ENCODE measurements at places on chromosomes 13 and 19. TPM values are rescaled to one million over a fixed set of nuclear protein-coding genes. Genes with fewer than 3 reads are reported as not detected.
A peak's percentile ranks its signal among the peaks of the same experiment; 100 is the strongest.

KLK11 gene
- not detected for total RNA-seq

GAPDHS gene
- not detected for total RNA-seq

LILRA1 gene
- not detected for total RNA-seq

CD177 gene
- not detected for total RNA-seq

IL4I1 gene
- total RNA-seq, result 2.0 TPM

LGALS7 gene
- not detected for total RNA-seq

ZNF254 gene
- total RNA-seq, result 14.4 TPM

DNA sequence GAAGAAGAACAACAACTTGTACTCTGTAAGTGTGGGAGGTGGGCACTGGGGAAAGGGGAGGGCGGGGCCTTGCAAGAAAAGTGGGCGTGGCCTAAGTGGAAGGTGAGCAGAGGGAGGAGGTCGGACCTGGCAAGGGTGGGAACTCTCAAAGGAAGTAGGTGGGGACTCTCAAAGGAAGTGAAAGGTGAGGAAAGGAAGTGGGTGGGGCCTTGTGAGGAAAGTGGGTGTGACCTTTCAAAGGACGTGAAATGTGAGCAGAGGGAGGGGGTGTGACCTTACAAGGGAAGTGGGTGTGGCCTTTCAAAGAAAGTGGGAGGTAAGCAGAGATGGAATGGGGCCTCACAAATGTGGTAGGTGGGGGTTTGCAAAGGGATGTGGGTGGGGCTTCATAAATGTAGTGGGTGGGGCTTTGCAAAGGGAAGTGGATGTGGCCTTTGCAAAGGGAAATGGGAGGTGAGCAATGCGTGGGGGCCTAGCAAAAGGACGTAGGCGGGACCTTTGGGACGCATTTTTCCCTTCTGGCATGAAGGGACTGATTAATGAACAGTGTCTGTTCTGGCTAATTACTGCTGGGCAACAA lies 25.9 kb downstream of the ACSBG2 start:
- H3K27me3 ChIP-seq, result peaks cover 2% of the 10 kb centered on the region
- DNase-seq, result peak; percentile 62
- no peak overlapping the region for H3K4me3 ChIP-seq

- DNase-seq, result no peak
- H3K27ac ChIP-seq, result no peak overlapping the region
- peaks cover 6% of the 10 kb centered on the region for H3K36me3 ChIP-seq
These were observed 11.4 kb downstream of the SBNO2 start for GRCh38 chr19:1162404-1163282.

GRCh38 chr13:40315416-40316064 lies 350.9 kb downstream of the FOXO1 start:
- DNase-seq, result peak; percentile 48
- no peaks in the 10 kb centered on the region for H3K36me3 ChIP-seq
- peak overlapping the region; percentile 39 for H3K27ac ChIP-seq
- H3K4me3 ChIP-seq, result no peak overlapping the region

DNA sequence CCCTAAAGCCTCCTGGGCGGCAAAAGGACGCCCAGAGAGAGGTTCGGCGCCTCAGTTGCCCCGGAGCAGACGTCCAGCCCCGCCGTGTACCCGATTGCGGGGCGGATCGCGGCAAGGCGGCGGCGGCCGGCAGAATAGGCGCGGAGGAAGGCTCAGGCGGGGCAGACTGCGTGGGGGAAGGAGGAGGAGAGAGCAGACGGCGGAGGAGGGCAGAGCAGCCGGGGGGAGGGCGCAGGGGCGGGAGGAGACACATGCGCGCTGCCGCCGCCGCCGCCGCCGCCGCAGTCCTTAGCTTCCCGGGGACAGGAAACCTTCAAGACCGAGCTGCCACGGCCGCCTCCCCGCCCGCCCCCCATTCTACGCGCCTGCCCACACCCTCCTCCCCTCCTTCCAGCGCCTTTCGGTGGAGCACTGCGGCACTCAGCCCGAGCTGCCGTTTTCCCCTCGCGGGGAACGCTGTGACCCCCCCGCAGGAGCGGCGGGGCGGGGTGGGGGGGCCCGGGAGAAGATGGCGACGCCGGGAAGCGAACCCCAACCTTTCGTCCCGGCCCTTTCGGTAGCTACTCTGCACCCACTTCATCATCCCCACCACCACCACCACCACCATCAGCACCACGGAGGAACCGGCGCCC lies at the start of gene LRCH1:
TSS of gene LRCH1 (plus strand) at position 282 of the 632 bp plus-strand sequence. CDS start at position 509, 227 bp downstream.
- peak within 1 kb of the TSS; percentile 82 for H3K4me3 ChIP-seq
- peaks cover 14% of the 10 kb centered on the region for H3K4me1 ChIP-seq
- peak within 1 kb of the TSS; percentile 93 for H3K27ac ChIP-seq

DNA sequence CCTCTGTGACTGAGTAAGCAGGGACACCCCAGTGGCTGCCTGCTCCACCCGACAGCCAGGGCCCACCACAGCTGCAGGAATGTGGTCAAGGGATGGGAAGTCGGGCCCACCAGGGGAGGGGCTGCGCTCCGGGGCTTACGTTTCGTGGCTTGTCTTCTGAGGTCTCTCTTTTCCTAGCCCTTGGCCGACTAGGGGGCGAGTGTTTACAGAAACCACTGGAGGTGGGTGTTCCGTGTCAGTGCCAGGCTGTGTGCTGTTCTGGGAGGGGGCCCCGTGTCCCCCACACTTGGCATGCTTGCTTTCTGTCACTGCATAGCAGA lies 4.5 kb downstream of the ADAT3 start:
- peaks cover 56% of the 10 kb centered on the region for H3K4me1 ChIP-seq
- no peak overlapping the region for H3K27ac ChIP-seq
- H3K36me3 ChIP-seq, result peaks cover 16% of the 10 kb centered on the region
- DNase-seq, result no peak
- no peaks in the 10 kb centered on the region for H3K27me3 ChIP-seq

GRCh38 chr19:40567750-40568494 lies 8.8 kb upstream of the SHKBP1 start:
- H3K27me3 ChIP-seq, result peaks cover 8% of the 10 kb centered on the region
- DNase-seq, result no peak
- H3K4me3 ChIP-seq, result no peak overlapping the region
- no peaks in the 10 kb centered on the region for H3K36me3 ChIP-seq

DNA sequence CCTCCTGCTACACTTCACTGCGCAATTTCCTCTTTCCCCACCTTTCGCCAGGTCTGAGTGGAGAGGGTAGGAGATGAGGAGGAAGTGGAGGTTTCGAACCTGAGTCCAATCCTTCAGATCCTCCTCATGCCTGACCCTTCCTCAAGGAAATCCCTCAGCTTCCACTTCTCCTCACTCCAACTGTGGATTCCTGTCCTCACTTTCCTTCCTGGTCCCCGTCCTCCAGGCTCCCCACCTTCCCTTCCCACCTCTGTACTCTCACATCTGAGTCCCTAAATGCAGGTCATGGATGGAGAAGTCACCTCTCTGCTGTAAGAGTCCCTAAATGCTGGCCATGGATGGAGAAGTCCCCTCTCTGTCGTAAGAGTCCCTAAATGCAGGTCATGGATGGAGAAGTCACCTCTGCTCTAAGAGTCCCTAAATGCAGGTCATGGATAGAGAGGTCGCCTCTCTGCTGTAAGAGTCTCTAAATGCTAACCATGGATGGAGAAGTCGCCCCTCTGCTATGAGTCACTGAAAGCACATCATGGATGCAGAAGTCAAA lies 3.1 kb downstream of the TMEM86B start:
- DNase-seq, result no peak
- H3K36me3 ChIP-seq, result peaks cover 48% of the 10 kb centered on the region
- no peak overlapping the region for H3K4me3 ChIP-seq
- H3K27ac ChIP-seq, result no peak overlapping the region
- H3K27me3 ChIP-seq, result no peaks in the 10 kb centered on the region
- no peaks in the 10 kb centered on the region for H3K4me1 ChIP-seq

DNA sequence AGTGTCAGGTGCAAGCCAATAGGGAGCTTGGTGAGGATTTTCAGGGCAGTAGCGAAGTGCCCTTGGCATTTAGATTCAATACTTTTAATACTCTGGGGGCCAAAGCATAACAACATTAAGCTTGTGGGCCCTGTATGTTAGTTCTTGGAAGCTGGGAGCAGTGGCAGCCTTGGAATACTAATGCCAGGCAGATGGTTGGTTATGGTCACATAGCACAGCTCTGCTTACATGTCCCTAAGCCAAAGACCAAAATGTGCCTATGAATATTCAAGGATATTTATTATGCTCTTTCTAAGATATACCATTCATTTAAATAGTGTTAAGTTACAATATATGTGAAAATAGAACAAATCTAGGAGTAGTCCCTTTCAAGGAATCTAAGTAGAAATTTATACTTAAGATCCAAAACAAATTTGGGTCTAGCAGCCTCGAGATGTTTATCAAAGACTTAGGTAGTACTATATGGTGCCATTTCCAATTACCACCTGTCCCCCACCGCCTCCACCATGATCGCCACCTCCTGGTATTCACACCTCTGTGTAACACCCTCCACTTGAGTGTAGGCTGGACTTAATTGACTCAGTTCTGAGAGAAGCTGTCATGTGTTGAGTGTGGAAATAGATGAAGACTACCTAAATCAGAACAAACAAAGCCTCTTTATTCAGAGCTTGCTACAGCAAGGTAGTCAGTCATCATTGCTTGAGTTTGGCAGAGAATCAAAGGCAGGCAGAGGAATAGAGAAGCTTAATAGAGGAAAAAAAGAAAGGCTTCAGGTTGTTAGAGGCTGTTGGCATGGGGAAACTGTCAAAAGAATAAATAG lies 261.0 kb downstream of the GPC5 start:
- no peak for DNase-seq
- no peaks in the 10 kb centered on the region for H3K27me3 ChIP-seq
- H3K4me3 ChIP-seq, result no peak overlapping the region
- H3K36me3 ChIP-seq, result no peaks in the 10 kb centered on the region
- no peaks in the 10 kb centered on the region for H3K4me1 ChIP-seq
- H3K27ac ChIP-seq, result no peak overlapping the region

DNA sequence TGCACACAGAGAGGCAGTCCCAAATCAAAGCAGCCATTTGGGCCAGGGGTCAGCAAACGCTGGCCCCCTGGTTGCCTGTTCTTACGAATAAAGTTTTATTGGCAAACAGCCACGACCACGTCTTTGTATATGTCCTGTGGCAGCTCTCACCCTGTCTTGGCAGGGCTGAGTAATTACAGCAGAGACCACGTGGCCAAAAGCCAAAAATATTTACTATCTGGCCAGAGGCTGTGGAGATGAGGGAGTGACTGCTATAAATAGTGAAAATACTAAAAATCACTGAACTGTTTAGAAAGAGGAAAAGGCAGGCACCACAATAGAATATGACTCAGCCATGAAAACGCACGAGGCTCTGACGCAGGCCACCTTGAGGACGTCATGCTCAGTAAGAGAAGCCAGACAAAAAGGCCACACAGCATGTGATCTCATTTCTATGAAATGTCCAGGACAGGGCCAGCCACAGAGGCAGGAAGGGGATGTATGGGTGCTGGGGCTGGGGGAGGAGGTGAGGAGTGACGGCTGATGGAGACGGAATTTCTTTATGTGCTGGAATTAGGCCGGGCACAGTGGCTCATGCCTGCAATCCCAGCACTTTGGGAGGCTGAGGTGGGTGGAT lies 29.4 kb downstream of the SMIM24 start:
- H3K36me3 ChIP-seq, result peaks cover 25% of the 10 kb centered on the region
- no peaks in the 10 kb centered on the region for H3K4me1 ChIP-seq
- H3K4me3 ChIP-seq, result no peak overlapping the region
- no peak overlapping the region for H3K27ac ChIP-seq

GRCh38 chr13:74134777-74135325 lies 647 bp upstream of the KLF12 start:
- no peaks in the 10 kb centered on the region for H3K27me3 ChIP-seq
- peaks cover 23% of the 10 kb centered on the region for H3K4me1 ChIP-seq
- no peaks in the 10 kb centered on the region for H3K36me3 ChIP-seq
- peak overlapping the region; percentile 55 for H3K4me3 ChIP-seq

DNA sequence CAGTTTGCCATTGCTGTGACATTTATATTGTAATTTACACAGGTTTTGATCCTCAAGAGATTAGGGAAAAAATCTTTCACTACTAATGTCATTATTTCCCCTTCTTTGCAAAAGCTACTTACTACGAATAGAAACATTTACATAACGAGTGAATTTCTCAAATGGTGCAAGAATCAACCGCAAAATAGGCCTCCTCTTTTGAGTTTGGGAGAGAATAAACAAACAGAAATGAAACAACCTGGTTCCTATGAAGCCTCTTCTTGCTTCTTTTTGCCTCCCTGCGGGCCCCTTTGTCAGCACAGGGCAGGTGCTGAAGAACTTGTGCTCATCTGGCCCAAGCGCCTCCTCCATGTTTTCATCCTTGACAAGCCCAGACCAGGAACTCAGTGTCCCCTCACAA lies 10.1 kb upstream of the GJA3 start:
- no peaks in the 10 kb centered on the region for H3K4me1 ChIP-seq
- H3K36me3 ChIP-seq, result no peaks in the 10 kb centered on the region
- H3K4me3 ChIP-seq, result no peak overlapping the region
- H3K27ac ChIP-seq, result no peak overlapping the region

GRCh38 chr19:41023193-41023592 lies 32.1 kb downstream of the CYP2B6 start:
- H3K4me1 ChIP-seq, result no peaks in the 10 kb centered on the region
- no peak overlapping the region for H3K4me3 ChIP-seq
- DNase-seq, result no peak
- no peaks in the 10 kb centered on the region for H3K36me3 ChIP-seq

GRCh38 chr19:30656520-30657100 lies 284.4 kb downstream of the ZNF536 start:
- H3K27me3 ChIP-seq, result peaks cover 16% of the 10 kb centered on the region
- H3K36me3 ChIP-seq, result no peaks in the 10 kb centered on the region
- H3K27ac ChIP-seq, result no peak overlapping the region
- no peaks in the 10 kb centered on the region for H3K4me1 ChIP-seq
- no peak overlapping the region for H3K4me3 ChIP-seq

- no peak overlapping the region for H3K4me3 ChIP-seq
- no peaks in the 10 kb centered on the region for H3K36me3 ChIP-seq
- DNase-seq, result no peak
- H3K4me1 ChIP-seq, result no peaks in the 10 kb centered on the region
- H3K27me3 ChIP-seq, result no peaks in the 10 kb centered on the region
These were observed 13.3 kb downstream of the VSTM2B start for GRCh38 chr19:29539131-29539530.

- H3K36me3 ChIP-seq, result no peaks in the 10 kb centered on the region
- no peaks in the 10 kb centered on the region for H3K27me3 ChIP-seq
- no peak for DNase-seq
- H3K4me1 ChIP-seq, result no peaks in the 10 kb centered on the region
These were observed 131.9 kb downstream of the ITGBL1 start for GRCh38 chr13:101584331-101584730.

DNA sequence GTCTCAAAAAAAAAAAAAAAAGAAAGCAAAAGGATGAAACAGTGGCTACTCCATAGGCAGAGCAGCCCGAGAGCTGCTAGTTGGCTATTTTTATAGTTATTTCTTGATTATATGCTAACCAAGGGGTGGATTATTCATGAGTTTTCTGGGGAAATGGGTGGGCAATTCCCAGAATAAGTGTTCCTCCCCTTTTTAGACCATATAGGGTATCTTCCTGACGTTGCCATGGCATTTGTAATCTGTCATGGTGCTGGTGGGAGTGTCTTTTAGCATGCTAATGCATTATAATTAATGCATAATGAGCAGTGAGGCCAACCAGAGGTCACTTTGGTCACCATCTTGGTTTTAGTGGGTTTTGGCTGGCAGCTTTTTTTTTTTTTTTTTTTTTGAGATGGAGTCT lies 25.4 kb upstream of the OR10H1 start:
- peaks cover 44% of the 10 kb centered on the region for H3K4me1 ChIP-seq
- H3K36me3 ChIP-seq, result no peaks in the 10 kb centered on the region
- H3K27ac ChIP-seq, result no peak overlapping the region
- no peak overlapping the region for H3K4me3 ChIP-seq
- H3K27me3 ChIP-seq, result no peaks in the 10 kb centered on the region
- no peak for DNase-seq

All from T-cell (primary cell).